Vein endothelial cell (primary cell): ENCODE measurements at places on chromosomes 4 and X. TPM values are rescaled to one million over a fixed set of nuclear protein-coding genes. Genes with fewer than 3 reads are reported as not detected.

The NPY5R gene
- not detected in 2 replicates for total RNA-seq

The MAGEB1 gene
- not detected in 2 replicates for total RNA-seq

The RNF175 gene
- total RNA-seq, result 0.10 TPM in 1 of 2 replicates, not detected in the other

The PPP2R2C gene
- total RNA-seq, result 0.10 and 0.33 TPM in 2 replicates
